Keratinocyte (primary cell): ENCODE measurements at places on chromosomes 6 and 20.

DNA sequence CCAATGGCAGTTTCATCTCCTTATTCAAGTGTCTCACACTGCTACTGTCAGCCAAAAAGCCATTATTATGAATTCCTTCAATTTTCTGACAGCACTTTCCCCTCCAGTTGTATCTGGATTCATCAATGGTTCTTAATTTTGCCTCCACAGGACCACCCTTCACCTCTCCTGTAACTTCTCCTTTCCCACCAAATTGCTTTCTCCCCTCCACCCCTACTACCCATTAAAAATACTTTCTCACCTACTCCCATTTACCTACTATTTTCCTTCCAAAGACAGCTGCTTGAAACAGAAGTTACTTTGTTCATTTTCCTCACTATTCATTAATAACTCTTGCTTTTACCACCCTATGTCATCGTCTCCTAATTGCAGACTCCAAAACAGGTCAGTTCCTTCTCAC lies 29.8 kb downstream of the DEK start:
- DNase-seq: no peak

GRCh38 chr6:13217206-13217905 lies 111.0 kb downstream of the TBC1D7 start:
- DNase-seq: no peak

- peak; percentile 7 for DNase-seq
Observed at GRCh38 chr6:64012351-64013001, 376.9 kb downstream of the PHF3 start.

DNA sequence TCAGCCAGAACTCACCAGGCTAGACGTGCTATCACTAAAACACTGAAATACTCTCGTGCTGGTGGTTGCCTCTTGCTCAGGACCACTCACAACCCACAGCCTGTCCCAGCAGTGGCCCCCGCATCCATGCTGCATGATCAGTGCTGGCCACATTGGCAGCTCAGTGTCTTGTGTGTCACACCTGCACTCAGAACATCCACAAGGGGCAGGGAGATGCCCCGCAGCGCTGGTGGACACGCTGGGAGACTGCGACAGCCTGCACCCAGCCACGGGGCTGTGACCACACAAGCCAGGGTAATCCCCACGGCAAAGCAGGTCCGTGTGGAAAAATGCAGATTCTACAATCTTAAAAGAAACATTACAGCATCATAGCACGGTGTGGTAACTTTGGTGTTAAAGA lies 23.9 kb upstream of the APMAP start:
- no peak for DNase-seq

- DNase-seq: no peak
Observed at GRCh38 chr20:1322511-1323245, 6.3 kb downstream of the SDCBP2 start.

- no peak for DNase-seq
Observed at GRCh38 chr6:64996301-64996700, 710.7 kb downstream of the EYS start.

- DNase-seq: peak; percentile 45
Observed at GRCh38 chr6:119602215-119603178, 252.9 kb upstream of the MAN1A1 start.

DNA sequence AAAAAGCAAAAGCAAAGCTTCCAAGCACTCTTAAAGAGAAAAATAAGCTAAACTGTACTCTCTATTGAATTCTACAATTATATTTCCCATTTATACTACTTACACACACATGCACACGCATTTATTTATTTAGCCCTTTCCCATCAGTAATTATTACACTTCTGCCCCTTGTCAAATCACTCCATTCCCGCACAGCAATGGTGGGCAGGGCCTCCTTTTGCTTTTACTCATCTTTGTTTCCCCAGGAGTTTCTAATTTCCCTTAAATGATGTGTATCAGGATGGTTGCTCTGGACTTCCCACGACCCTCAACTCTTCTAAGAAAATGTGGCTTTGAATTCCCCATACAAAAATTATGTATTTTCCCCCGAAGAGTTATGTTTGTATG lies 19.9 kb downstream of the PXT1 start:
- DNase-seq: no peak

- no peak for DNase-seq
Observed at GRCh38 chr6:15800841-15801617, 138.2 kb upstream of the DTNBP1 start.

DNA sequence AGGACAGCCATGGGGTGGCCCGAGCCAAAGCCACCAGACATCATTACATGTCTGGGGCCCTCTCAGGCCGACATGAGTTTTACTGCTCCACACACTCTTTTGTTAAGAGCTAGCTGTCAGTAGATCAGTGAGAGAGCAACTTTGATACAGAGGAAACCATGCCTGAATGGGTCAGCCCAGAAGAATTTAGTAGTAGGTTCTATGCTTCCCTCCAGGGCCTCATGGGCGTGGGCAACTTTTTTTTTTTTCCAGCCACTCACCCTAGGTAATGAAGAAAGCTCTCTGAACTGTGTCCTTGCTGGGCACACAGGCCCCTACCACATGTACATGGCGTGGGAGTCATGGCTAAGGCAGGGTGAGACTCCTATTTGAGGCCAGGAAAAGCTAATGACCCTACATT lies 38.8 kb downstream of the HLA-F start:
- DNase-seq: no peak

DNA sequence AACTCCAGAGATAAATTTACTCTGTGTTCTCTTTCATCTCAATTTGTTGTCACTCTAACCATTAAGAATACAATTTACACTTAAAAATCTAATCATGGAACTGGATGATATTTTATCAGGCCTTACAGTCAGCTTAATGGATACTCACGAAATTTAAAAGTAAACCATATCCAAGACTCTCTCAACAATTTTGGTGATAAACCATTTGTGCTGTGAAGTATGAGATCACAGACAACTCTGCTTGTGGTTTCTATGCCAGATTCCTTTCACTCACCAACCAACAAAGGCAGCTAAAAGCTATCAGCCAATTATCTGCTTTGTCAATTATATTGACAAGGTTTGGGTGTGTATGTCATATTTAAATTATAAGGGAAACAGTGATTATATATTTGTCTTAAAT lies 155.8 kb downstream of the TRDN start:
- no peak for DNase-seq

DNA sequence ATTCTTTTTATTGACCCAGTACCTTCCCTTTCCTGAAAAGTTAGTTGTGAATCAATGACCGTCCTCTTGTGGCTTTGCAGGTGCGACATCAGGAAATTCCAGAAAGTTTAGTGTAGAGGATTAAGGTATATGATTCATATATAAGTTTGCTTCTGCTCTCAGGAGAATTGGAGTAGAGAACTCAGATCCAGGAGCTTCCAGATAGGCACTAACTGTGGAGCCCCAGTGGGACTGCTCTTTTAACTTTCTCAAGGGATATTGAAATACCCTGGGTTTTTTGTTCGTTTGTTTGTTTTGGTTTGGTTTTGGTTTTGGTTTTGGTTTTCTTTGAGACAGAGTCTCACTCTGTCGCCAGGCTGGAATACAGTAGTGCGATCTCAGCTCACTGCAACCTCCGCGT lies 9.5 kb downstream of the TAAR2 start:
- DNase-seq: no peak

- DNase-seq: no peak
Observed at GRCh38 chr6:63305277-63305676, 14.5 kb downstream of the LGSN start.

- no peak for DNase-seq
Observed at GRCh38 chr20:4151991-4152695, 136.8 kb upstream of the RNF24 start.

DNA sequence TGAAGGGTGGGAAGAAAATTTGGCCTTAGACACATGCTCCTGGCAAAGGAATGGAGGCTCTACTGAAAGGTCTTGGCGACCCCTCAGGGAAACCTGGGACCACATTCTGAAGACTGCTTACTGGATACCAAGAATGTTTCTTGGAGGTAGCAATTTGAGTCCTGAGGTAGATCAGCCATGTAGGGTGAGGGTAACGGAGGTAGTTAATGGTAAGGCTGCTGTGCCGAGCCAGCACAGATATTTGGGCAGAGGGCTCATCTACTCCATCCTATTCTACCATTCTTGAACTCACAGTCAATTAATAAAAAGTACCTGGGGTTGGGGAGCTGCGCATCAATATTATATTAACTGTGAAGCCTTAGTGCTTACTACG lies 401 bp upstream of the PHF3 start:
- DNase-seq: no peak

DNA sequence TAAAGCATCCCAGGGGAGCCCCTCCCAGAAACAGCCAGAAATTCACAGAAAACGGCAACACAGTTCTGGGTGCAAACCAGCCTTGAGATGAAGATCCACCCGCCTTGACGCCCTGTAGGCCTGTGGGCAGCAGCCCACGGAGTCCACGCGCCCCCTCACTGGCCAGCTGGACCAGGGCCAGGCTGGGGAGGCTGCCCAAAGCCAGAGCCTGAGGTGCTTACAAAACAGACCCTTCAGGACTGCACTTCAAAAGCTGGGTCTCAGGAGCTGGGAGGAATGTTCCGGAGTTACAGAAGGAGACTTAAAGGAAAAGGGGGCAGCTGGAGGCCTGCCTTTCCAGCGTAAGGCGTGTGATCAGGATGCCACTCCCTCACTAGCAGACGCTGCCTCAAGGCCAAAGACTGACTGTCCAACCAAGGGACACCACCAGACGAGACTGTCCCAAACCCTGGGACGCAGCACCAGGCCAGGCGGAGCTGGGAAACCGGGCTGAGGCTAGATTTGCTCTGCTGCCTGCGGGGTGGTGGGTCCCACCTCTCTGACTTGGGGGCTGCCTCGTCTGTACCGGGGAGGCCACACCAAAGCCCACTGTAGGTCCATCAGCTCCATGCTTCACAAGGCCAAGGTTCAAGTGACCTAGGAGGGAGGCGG lies 48.1 kb downstream of the RRBP1 start:
- DNase-seq: no peak

DNA sequence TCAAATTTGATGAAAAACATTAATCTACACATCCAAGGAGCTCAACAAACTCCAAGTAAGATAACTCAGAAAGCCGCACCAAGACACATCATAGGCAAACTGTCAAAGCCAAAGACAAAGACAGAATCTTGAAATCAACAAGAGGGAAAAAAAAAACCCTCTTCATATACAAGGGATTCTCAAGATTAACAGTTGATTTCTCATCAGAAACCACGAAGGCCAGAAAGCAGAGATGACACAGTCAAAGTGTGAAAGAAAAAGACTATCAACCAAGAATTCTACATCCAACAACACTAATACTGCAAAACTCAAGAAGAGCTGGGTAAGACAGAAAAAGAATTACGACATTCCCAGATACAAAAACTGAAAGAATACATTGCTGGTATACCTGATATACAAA lies 73.8 kb downstream of the CDK19 start:
- no peak for DNase-seq

- DNase-seq: no peak
Observed at GRCh38 chr6:25053875-25054371, 118.2 kb upstream of the RIPOR2 start.
